Kidney epithelial cell (primary cell): ENCODE measurements at places on chromosomes 12 and 14. TPM values are rescaled to one million over a fixed set of nuclear protein-coding genes. Genes with fewer than 3 reads are reported as not detected.

Gene PPP4R4
- 0.68 and 2.4 TPM in 2 replicates for total RNA-seq

DNA sequence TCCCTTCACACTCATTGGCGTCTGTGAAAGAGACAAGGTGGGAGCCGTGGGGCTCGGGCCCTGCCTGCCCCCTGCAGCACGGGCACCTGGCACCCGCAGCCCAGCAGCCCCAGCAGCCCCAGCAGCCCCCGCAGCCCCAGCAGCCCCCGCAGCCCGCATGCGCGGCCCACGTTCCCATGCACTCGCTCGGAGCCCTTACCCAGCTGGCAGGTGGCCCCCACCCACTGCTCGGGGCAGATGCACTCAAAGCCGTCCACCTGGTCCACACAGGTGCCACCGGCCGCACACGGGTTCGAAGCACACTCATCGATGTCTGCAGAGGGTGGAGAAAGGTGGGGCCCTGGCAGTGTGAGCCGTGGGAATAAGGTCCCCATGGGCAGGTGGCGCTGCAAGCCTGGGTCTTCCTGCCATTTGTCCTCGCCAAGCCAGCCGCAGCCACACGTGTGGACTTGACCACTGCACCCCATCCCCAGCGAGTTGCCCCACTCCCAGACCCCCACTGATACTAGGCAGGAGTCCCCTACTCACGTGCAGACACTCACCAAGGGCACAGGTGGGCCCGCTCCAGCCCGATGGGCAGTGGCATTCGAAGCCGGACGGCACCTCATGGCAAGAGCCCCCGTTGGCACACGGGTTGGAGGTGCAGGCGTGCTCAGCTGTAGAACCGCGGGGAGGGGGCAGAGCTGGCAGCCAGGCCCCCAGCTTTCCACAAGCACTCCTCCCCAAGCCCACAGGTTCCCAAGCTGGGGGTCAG, 17.3 kb downstream of the JAG2 start:
- no peak for DNase-seq

DNA sequence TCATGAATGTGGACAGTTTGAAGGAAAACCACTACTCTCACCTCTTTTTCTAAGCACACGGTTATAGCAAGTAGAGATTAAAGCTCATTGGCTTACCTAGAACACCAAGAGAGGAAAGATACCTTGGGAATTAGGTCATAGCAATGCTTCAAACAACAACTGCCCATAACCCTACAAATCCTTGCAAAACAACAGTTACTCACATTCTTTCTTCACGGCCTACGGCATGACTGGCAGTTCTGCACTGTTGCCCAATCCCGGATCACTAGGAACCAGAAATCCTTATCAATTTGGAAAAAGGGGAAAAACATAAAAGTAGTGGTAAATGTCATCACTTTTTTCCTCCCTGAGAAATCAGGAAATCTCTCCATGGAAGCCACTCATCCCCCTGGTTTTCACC, 9.6 kb upstream of the ISM2 start:
- DNase-seq, result peak; percentile 58

DNA sequence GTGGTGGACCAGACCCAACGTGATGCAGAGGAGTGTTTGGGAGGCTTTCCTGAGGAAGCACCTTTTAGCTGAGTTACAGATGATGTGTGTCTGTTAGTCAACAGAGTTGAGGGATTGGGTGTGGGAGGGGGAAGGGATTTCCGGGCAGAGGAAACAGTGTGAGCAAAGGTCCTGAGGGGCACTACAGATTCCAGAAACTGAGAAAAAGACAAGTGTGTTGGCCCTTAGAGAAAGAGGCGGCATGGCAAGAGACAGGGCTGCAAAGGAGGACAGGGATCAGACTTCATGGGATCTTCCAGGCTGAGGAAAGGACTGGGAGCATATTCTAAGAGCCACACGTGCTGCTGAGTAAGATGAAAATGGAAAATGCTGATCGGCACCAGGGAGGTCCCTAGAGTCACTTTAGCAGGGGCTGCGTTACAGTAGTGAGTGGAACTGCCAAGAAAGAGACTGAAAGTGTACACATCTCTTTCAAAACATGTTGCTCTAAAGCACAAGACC, 9.4 kb upstream of the RPS6KL1 start:
- no peak for DNase-seq

DNA sequence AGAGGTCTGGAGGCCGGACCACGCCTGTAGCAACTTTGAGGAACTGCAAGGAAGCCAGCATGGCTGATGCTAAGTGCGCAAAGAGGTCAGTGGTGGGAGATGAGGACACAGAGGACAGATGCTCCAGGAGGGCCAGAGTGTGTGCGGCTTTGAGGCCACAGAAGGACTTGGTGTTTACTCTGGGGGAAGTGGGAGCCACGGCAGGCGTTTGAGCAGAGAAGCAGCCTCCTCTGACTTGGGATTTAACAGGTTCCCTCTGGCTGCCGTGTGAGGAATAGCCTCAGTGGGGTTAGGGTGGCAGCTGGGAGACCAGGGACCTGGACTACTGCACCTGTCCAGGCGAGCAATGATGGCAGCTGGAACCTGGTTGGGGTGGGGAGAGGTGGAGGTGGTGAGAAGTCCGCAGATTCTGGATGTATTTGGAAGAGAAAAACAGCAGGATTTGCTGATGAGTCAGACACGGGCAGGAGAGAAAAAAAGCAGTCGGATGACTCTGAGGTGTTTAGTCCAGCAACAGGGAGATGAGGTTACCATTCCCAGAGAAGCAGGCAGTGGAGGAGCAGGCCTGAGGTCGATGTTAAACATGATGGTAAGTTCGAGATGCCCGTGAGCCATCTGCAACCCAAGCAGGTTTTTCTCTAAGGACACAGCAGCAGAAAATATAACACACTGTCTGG, 143.5 kb downstream of the SCARB1 start:
- peak; percentile 86 for DNase-seq
